Forelimb muscle (tissue), 1 donor: ENCODE measurements at places on chromosomes 4 and X. TPM values are rescaled to one million over a fixed set of nuclear protein-coding genes. Genes with fewer than 3 reads are reported as not detected.

GRCh38 chr4:39166177-39166576 is 16.2 kb upstream of the WDR19 start:
- DNase-seq, result no peak

- no peak for DNase-seq
Measured at GRCh38 chr4:141513866-141514265, 122.5 kb upstream of the IL15 start.

DNA sequence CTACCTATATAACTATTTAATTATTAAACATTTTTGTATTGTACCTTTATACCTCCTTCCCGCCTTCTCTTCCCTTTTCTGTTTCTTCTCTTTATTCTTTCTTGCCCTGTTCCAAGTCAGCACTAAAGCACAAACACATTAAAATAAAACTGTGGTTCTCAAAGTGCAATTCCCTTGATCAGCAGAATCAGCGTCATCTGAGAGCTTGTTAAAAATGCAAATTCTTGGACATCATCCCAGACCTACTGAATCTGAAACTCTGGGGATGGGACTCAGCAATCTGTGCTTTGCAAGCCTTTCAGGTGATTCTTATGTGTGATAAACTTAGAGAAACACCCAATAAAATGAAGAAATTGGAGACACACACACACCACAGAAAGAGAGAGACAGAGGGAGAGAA is 178.4 kb upstream of the BMP3 start:
- no peak for DNase-seq

The IL2 gene
- polyA plus RNA-seq, result not detected

The UGT2A1 gene
- polyA plus RNA-seq, result 0.09 TPM
